Lung (tissue), 17 donors: ENCODE measurements at places on chromosomes 13 and 19. TPM values are rescaled to one million over a fixed set of nuclear protein-coding genes. Genes with fewer than 3 reads are reported as not detected.

Gene CD37
- 65.1 TPM for total RNA-seq

Gene GAPDHS
- not detected for total RNA-seq

Gene PLEKHF1
- 13.2 TPM for total RNA-seq

Gene ZNF253
- total RNA-seq: 6.1 TPM

Gene NLRP9
- total RNA-seq: not detected

Gene HAUS5
- total RNA-seq: 15.8 TPM

Gene EXOC3L2
- 1.7 TPM for total RNA-seq

Gene SULT2B1
- 10.5 TPM for total RNA-seq

Gene ERICH4
- not detected for total RNA-seq

Gene TYROBP
- total RNA-seq: 17.0 TPM

Gene CD33
- 20.2 TPM for total RNA-seq

Gene RFXANK
- 46.6 TPM for total RNA-seq

Gene IFNL2
- total RNA-seq: not detected

Gene KLK2
- not detected for total RNA-seq

Gene PRR12
- 32.4 TPM for total RNA-seq

Gene KCTD12
- 188 TPM for total RNA-seq

Gene LGI4
- 3.5 TPM for total RNA-seq

Gene RXFP2
- not detected for total RNA-seq

Gene ZNF506
- 18.8 TPM for total RNA-seq

Gene C19orf85
- total RNA-seq: not detected

Gene KRTDAP
- total RNA-seq: not detected

Gene ERICH6B
- not detected for total RNA-seq

Gene MBD3L2
- not detected for total RNA-seq
